ENCODE measurements at places on chromosomes 11 and 22. TPM values are rescaled to one million over a fixed set of nuclear protein-coding genes. Genes with fewer than 3 reads are reported as not detected.

- no peak for DNase-seq
Observed at GRCh38 chr11:120306519-120307242, 18.4 kb upstream of the TLCD5 start.

- no peak for DNase-seq
Observed at GRCh38 chr11:86175191-86175590, 69.4 kb upstream of the EED start.

Gene MTFP1
- total RNA-seq: 10.2 TPM

GRCh38 chr11:71446942-71447688 lies 1.1 kb downstream of the DHCR7 start:
- no peak for DNase-seq

Gene ARHGAP1
- 79.7 TPM for total RNA-seq

DNA sequence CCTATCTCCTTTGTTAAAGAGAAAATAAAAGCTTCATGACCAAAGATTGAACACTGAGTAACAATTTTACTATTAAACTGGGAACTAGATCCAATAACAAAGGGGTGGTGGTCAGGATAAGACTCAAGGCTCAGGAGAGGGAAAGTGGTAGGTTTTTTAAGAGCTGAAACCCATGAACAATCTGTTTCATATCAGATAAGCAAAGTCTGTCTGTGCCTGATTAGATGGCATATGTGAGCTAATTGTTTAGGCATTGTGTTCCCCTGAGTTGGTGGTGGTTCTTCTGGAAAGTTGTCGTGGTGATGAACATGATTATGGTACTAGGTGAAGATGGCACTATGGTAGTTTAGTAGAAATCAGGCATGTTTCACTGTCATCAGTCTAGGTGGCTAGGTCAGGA lies 24.4 kb downstream of the USP47 start:
- no peak for DNase-seq

DNA sequence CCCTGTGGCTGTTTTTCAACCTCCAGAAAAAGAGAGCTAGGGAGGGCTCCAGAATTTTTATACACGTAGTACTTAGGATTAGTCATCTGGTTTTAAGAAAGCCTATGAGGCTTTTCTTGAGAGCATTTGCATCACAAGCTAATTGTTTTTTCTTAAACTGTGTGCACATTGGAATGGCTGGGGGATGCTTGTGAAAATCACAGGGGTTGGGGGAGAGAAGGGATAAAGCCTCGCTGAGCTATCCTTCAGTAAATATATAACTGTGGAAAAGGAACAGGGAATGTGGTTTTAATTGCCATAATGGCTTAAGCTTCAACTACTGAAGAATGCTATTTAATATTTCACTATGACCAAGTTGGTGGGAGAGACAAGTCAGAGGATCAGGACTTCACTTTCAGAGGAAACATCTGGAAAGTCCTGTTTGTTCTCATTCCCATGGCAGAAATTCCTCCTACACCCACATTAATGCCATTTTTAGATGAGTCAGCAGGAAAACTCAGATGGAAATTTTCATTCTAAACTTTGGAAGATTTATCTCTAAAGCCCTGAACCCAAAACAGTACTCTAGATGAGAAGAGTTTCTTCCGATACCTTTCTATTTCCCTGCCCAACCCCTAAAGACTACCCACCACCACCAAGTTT lies 591.3 kb downstream of the LRRC4C start:
- no peak for DNase-seq

- DNase-seq: no peak
Observed at GRCh38 chr11:96173422-96173821, 169.6 kb downstream of the MAML2 start.

Gene WBP2NL
- 5.7 TPM for total RNA-seq

DNA sequence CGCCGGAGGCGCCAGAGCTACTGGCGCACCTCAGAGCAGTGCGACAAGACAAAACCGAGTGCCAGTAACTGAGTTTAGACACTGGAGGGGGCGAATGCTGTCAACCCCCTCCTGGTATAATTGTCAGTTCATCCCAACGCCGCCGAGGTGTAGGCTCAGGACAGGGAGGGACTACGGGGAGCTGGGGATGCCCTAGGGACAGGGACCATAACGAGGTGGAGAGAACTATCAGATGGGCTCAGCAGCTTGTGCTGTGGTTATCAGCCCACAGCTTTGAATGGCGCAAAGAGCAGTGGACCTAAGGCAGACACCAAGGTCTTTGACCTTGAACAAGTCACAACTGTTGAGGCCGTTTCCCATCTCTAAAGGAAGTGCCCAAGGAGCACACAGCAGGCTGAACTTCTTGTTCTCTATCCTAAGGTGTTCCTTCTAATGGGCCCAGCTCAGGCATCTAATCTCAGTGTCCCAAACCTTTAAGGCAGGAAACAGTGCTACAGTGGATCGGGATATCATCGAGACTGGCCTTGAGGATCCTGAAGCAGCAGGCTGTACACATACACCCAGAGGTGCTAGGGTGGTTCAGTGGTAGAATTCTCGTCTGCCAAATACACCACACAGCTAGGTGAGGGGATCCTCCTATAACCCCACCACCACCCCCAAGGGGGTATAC lies 958 bp upstream of the TUT1 start:
- no peak for DNase-seq

Gene DDI1
- not detected for total RNA-seq

- no peak for DNase-seq
Observed at GRCh38 chr11:33553486-33553885, 147.1 kb downstream of the C11orf91 start.

Gene SLC22A6
- not detected for total RNA-seq

- no peak for DNase-seq
Observed at GRCh38 chr11:133699071-133699470, 146.2 kb downstream of the SPATA19 start.

Gene CASP4
- total RNA-seq: 60.7 TPM

DNA sequence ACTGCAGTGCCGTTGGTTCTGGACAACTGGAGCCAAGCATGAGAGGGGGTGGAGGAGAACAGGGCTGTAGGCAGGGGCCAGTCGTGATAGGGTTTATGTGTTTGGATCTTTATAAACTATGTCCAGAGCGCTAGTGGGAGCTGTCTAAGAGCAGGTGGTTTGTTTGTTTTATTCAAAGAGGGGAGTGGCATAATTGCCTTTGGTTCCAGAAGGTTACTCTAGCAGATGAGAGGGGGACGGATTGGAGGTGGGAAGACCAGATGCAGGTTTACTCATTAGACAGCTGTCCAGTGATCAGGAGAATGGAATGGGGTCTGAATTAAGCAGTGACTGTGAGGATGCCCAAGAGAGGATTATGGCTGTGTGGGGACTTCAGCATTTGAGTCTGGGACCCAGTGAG lies 109.3 kb upstream of the TBCEL start:
- no peak for DNase-seq

GRCh38 chr22:47967831-47968230 lies 1205.4 kb downstream of the TBC1D22A start:
- DNase-seq: no peak

Gene MPZL3
- 17.4 TPM for total RNA-seq

DNA sequence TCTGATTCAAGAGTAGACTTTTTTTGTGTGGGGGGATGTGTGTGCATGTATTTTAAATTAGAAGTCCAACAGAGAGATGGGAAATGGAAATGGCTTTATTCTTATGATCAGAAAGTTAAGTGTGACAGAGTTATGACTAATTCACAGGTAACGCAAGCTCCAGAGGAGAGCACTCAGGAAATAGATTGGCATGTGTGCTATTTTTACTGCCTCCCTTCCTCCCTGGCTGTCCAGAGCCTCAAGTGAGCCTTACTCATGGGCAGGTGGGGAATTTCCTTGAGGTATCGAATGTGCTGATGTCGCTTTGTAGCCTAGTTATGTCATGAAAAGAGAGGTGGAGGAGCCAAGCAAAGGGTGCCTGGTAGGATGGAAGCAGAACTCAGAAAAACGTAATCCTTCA lies 70.3 kb upstream of the BDNF start:
- DNase-seq: no peak

GRCh38 chr11:10414181-10414580 lies 40.9 kb upstream of the AMPD3 start:
- DNase-seq: no peak

- no peak for DNase-seq
Observed at GRCh38 chr22:36914390-36914752, 943 bp downstream of the CSF2RB start.

Gene MARK2
- 69.1 TPM for total RNA-seq

Gene ROBO4
- total RNA-seq: not detected

DNA sequence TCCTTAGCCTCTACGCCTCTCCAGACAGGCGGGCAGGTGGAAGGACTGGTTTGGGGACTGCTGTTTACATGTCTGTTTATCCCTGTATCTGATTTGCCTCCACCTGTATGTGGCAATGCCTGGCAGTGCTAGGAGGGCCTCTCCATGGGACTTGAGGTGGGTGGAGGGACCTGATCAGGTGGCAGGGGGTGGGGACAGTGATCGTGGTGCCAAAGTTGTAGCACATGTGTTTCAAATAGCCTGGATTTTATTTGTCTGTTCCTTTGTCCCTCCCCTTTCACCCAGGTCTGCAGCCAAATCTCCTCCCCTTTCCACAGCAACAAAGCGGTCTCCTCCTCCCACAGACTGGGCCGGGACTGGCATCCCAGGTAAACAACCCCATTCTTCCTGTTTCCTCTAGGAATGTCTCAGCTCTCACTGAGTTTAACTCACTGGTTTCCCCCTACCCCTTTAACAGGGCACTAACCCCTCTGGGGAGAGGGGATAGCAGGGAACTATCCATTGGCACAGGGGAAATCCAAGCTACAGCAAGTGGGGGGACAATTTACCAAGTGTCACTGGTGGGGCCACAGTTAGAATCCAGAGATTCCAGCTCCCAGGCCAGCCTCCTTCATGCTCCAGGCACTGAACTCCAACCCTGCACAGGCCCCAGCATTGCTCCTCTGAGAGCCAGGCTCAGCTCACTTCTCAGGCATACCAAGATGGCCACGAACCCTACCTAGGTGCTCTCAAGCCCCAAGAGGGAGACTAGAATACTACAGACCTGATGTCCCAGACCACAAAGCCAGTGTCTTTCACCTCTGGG lies 22.9 kb upstream of the TLCD5 start:
- DNase-seq: no peak

Measured in naive thymus-derived CD4-positive, alpha-beta T cell (primary cell).